Stimulated activated naive CD4-positive, alpha-beta T cell (primary cell): ENCODE measurements at places on chromosomes 3 and 15.

GRCh38 chr3:15281817-15282216 lies 50.6 kb downstream of the SH3BP5 start:
- DNase-seq: no peak

DNA sequence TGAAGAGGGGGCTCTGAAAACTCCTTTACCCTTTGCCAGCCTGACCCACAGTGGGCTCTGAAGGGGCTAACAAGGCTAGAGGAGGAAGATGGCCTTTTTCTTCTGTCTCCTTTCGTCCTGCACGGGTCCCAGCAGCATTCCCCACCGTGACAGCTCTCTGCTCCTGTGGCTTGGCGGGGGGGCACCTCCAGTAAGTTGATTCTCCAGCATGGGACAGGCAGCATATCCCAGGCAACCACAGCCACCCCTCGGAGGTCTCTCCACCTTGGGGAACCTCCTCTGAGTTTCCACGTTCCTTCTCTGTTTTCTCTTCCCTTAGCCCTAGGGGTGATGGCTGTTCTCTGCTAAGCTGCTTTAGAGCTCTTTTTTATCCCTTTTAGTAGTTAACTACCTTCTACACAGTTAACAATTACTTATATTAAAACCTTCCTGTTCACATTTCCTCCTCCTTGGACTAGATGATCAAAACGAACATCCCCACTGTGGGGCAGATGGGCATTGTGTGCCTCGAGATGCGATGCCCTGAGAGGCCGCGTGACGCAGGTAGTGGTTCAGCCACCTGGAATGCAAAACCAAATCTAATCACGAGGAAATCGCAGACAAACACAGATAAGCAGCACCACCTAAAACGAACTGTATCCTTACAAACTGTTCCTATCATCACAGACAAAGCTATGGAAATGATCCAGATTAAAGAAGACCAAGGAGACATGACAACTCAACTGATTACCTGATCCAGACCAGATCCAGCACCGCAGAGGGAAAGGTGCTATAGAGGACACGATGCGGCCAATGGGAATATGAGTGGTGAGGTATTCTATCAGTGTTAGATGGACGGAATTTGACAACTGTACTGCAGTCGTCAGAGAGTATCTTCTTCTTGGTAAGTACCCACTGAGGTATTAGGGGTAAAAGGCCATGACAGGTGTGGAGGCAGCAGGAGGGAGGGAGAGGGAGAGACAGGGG lies 27.7 kb downstream of the TSPAN3 start:
- no peak for DNase-seq

- no peak for DNase-seq
Observed at GRCh38 chr3:87025661-87026645, 35.0 kb upstream of the VGLL3 start.

DNA sequence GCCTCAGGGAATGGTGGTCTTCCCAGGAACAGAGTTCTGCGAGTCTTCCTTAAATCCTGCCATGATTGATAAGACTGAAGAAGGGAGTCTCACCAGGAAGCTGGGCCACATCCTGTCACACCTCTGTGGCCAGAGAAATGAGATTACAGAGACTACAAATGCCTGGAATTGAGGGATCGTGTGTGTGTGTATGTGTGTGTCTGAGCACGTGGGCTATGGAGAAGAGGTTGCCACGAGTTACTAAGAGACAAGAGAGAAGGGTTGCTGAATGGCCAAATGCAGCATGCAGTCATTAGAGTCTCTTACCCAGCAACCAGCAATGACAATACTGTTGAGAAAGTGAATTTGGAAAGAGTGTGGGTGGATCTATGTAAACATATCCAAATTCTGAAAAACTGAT lies 443.1 kb downstream of the MFSD1 start:
- no peak for DNase-seq

DNA sequence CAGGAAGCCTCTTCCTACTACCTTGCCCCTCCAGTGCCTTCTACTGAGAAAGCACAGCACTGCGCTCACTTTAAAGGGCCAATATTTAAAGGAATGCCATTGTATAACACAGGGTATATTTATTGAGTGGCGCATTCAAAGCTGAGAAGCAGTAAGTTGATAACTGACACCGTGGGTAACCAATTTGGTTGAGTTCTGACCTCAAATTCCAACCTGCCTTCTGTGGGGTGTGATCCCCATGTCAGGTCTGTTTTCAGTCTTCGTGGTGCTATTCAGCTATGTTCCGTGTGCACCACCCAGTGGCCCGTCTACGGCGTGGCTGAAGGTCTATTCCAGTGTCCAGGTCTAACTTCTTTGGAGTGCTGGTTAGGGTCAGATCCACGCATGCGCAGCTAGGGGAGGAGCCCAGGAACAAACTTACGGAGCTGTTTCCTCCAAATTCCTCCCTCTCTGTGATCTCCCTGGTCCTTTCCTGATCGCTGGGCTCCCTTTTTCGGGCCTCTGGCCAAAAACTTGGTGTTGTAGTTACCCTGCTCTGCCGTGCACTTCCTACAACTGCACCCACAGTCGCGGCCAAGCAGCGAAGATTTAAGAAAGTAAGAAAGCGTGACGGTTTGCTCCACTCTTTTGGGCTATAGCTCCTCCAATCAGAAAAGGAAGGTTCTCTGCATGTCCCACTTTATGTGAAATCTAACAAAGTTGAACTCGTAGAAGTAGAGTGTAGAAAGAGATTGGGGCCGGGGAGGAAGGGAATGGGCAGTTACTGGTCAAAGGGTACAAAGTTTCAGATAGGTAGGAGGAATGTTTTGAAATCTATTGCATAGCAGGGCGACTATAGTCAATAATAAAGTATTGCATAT lies 7.7 kb downstream of the LRRC2 start:
- peak; percentile 79 for DNase-seq
